Skin of body (tissue), 3 donors: ENCODE measurements at places on chromosomes 12 and 14. TPM values are rescaled to one million over a fixed set of nuclear protein-coding genes. Genes with fewer than 3 reads are reported as not detected.

The YARS2 gene
- total RNA-seq: 23.8 TPM

The ACVRL1 gene
- total RNA-seq: 46.8 TPM

The SERPINA5 gene
- 0.20 TPM for total RNA-seq

The SLC39A2 gene
- 9.5 TPM for total RNA-seq

The CEP128 gene
- total RNA-seq: 11.8 TPM

The RDH16 gene
- total RNA-seq: 0.69 TPM

The CATSPERB gene
- 0.89 TPM for total RNA-seq

The FAM161B gene
- total RNA-seq: 3.4 TPM

The LMNTD1 gene
- total RNA-seq: 1.2 TPM

The TMPRSS12 gene
- not detected for total RNA-seq

The BTBD6 gene
- 29.0 TPM for total RNA-seq

The FAM186B gene
- 0.59 TPM for total RNA-seq

The PTCSC3 gene
- not detected for total RNA-seq

The KLHL33 gene
- total RNA-seq: 0.30 TPM

The CIROP gene
- total RNA-seq: not detected

The SDR9C7 gene
- total RNA-seq: 7.1 TPM

The YBX3 gene
- total RNA-seq: 162 TPM

The REM2 gene
- total RNA-seq: not detected

The KCNC2 gene
- 0.20 TPM for total RNA-seq

The POLE2 gene
- total RNA-seq: 13.4 TPM

The VRTN gene
- 0.20 TPM for total RNA-seq

The PARP11 gene
- 5.2 TPM for total RNA-seq

The CISTR gene
- total RNA-seq: not detected

The GPD1 gene
- total RNA-seq: 163 TPM

The ALKBH2 gene
- 15.4 TPM for total RNA-seq

The SLC39A9 gene
- total RNA-seq: 70.9 TPM

The ARHGEF40 gene
- 37.2 TPM for total RNA-seq

The SDSL gene
- total RNA-seq: 2.6 TPM

The SLC10A1 gene
- not detected for total RNA-seq

The ERG28 gene
- total RNA-seq: 5.3 TPM

The TAOK3 gene
- total RNA-seq: 24.1 TPM

The COL2A1 gene
- 1.6 TPM for total RNA-seq

The TCL1B gene
- not detected for total RNA-seq

The SLC38A6 gene
- 36.3 TPM for total RNA-seq

The JDP2 gene
- 19.3 TPM for total RNA-seq

The SLCO1B1 gene
- not detected for total RNA-seq

The KCNJ8 gene
- 30.5 TPM for total RNA-seq

The PTPRR gene
- 0.49 TPM for total RNA-seq

The SPTB gene
- total RNA-seq: 32.7 TPM

The CACNA1C gene
- 4.3 TPM for total RNA-seq

The LGR5 gene
- 13.7 TPM for total RNA-seq

The CFAP54 gene
- 1.8 TPM for total RNA-seq

The IFT43 gene
- 24.9 TPM for total RNA-seq

The KRT78 gene
- total RNA-seq: 13.7 TPM

The RSRC2 gene
- total RNA-seq: 84.7 TPM

The BMP4 gene
- total RNA-seq: 13.2 TPM

The CMKLR1 gene
- total RNA-seq: 10.0 TPM

The AMDHD1 gene
- 0.20 TPM for total RNA-seq

The PABPN1 gene
- 65.8 TPM for total RNA-seq

The PRKD1 gene
- 16.9 TPM for total RNA-seq

The CBLN3 gene
- total RNA-seq: 1.8 TPM

The DIO2 gene
- 8.6 TPM for total RNA-seq

The DLGAP5 gene
- total RNA-seq: 13.7 TPM

The CLEC4C gene
- total RNA-seq: 0.30 TPM
